ENCODE measurements at places on chromosomes 5 and 9.
A peak's percentile ranks its signal among the peaks of the same experiment; 100 is the strongest.

DNA sequence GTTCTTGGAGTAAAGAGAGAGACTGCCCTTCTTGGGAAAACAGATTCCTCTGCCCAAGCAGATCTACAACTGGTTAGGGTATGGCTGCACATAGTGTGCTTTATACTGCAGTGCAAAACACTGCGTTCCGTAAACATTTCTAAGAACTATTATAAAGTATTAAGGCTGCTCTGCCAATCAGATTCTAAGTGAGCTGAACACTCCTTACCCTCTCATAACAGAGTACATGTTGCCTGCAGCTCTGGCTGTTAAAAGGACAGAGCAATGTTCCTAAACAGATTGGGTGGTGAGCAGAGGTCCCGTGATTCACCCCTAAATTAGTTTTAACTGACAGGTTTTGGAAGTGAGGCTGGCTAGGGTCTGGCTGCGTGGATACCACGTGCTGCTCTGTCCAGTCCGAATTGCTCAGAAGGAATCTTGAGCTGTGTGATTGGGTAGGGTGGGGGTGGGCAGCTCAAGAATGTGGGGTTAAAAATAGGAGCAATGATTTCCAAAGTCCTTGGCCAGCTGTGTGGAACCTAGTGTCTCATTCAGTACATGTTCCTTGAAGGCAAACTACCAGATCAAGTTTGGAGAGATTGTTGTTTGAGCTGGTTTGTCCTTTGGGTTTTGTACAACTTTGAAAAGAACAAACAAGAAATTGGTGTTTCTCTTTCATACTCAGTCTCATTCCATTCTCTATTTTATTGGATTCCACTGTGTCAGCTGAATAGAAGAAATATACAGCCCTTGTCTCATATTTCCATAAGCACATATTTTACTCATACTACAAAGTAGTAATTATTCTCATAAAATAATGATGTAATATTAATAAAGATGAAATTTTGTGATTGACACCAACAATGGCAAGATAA lies 497.6 kb upstream of the CD180 start:
- H3K27ac ChIP-seq, result no peak overlapping the region
- DNase-seq, result no peak
- no peaks in the 10 kb centered on the region for H3K36me3 ChIP-seq
- peaks cover 4% of the 10 kb centered on the region for H3K27me3 ChIP-seq
- H3K4me1 ChIP-seq, result no peaks in the 10 kb centered on the region

GRCh38 chr5:73851471-73852181 lies 225.6 kb downstream of the ARHGEF28 start:
- no peak overlapping the region for H3K27ac ChIP-seq
- DNase-seq, result no peak
- H3K4me1 ChIP-seq, result no peaks in the 10 kb centered on the region

GRCh38 chr9:127762111-127762676 lies 16.3 kb downstream of the SH2D3C start:
- no peaks in the 10 kb centered on the region for H3K27me3 ChIP-seq
- H3K27ac ChIP-seq, result peak overlapping the region; percentile 58
- peaks cover 51% of the 10 kb centered on the region for H3K4me1 ChIP-seq
- peaks cover 46% of the 10 kb centered on the region for H3K36me3 ChIP-seq
- DNase-seq, result no peak

- DNase-seq, result no peak
- no peaks in the 10 kb centered on the region for H3K36me3 ChIP-seq
- H3K27ac ChIP-seq, result no peak overlapping the region
- H3K4me1 ChIP-seq, result no peaks in the 10 kb centered on the region
- peaks cover 6% of the 10 kb centered on the region for H3K27me3 ChIP-seq
- H3K4me3 ChIP-seq, result no peak overlapping the region
Measured at GRCh38 chr5:137325721-137326120, 173.4 kb downstream of the SPOCK1 start.

GRCh38 chr5:39376293-39376714 lies 12.0 kb upstream of the C9 start:
- peaks cover 9% of the 10 kb centered on the region for H3K27me3 ChIP-seq
- DNase-seq, result peak; percentile 17
- no peaks in the 10 kb centered on the region for H3K4me1 ChIP-seq
- no peak overlapping the region for H3K27ac ChIP-seq

DNA sequence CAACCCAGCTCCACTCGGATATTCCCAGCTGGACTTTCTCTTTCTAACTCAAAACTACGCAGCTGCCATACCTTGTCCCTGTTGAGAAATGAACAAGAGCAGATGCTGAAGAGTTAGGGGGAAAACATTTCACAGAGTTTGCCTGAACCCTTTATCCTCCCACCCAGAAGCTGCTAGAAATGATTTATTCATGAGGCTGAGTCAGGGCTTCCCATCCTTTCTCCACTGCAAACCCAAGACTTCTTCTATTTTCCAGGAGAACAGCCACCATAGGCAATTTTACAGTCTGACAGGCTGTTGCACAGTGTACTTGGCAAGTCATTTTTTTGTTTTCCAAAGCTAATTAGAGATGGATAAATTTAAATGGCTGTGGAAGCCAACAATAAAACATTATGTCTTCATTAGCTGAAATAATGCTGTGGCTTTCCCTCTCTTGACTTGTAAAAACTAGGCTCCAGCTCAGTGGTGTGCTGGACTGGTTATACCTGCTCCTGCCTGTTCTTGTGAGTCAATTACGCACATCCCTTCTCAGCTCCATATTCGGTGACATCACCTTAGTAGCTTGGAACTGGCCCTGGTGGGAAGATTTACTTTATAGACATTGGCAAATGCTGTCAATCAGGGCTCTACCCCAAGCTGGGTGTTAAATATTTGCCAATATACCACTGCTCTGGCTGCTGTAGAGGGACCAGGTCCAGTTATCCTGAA lies 71.9 kb downstream of the KIF4B start:
- no peaks in the 10 kb centered on the region for H3K36me3 ChIP-seq
- H3K4me3 ChIP-seq, result no peak overlapping the region
- H3K27ac ChIP-seq, result no peak overlapping the region

GRCh38 chr5:143992496-143992895 lies 178.0 kb downstream of the YIPF5 start:
- H3K27ac ChIP-seq, result no peak overlapping the region
- peaks cover 5% of the 10 kb centered on the region for H3K4me1 ChIP-seq
- no peaks in the 10 kb centered on the region for H3K36me3 ChIP-seq
- DNase-seq, result no peak

GRCh38 chr9:129733632-129733953 lies 19.2 kb downstream of the PTGES start:
- DNase-seq, result no peak
- H3K27me3 ChIP-seq, result peaks cover 20% of the 10 kb centered on the region
- no peak overlapping the region for H3K4me3 ChIP-seq
- H3K36me3 ChIP-seq, result no peaks in the 10 kb centered on the region

DNA sequence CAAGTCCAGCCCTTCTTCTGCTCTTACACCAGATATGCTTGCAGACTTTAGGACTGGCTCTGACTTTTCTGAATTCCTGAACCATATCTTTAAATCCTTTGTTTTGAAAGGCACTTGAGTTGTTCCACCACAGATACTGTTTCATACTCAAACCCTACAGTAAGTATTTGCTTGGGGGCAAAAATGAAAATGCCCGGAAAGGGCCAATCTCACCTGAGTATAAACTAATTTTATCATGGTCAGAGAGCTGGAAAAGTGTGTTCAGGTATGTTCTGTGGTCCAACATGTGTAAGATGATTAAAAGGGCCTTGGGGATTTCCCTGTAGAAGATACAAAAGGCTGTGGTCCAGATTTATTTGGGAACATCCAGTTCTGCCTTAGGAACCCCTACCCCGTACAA lies 225.2 kb downstream of the MAN2A1 start:
- peaks cover 4% of the 10 kb centered on the region for H3K36me3 ChIP-seq
- peaks cover 13% of the 10 kb centered on the region for H3K4me1 ChIP-seq
- H3K27ac ChIP-seq, result no peak overlapping the region

DNA sequence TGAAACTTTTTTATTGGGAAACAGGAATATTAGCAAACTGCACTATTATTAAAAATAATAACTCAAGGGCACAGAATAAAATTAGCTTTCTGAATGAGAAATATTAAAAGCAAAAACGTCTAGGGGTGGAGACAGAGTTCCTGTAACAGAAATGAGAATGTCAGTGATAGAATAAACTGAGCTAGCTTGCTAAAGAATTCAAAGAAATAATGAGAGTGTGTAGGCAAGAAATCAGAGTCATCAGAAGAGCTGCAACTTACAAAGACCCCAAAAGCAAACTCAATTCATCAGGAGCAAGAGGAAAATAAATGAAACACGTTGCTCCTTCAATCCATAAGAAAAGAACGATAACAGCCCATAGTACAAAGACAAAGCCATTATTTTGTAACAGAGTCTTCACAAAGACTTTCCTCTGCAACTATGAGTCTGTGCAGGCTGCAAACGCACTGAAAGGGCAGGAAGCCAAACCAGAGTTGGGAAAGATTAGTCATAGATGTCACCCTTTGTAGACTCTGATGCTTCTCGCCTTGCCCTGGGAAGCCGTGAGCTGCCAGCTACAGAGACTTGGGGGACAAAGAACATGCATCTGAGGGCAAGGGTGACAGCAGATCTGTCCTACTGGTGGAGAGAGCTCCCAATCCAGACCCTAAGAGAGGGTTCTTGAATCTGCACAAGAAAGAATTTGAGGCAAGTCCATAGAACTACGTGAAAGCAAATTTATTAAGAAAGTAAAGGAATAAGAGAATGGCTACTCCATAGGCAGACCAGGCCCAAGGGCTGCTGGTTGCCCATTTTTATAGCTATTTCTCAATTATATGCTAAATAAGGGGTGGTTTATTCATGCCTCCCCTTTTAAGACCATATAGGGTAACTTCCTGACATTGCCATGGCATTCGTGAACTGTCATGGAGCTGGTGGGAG lies 40.8 kb downstream of the SHC3 start:
- no peak for DNase-seq
- H3K27me3 ChIP-seq, result peaks cover 4% of the 10 kb centered on the region
- no peak overlapping the region for H3K4me3 ChIP-seq
- no peak overlapping the region for H3K27ac ChIP-seq
- no peaks in the 10 kb centered on the region for H3K4me1 ChIP-seq

DNA sequence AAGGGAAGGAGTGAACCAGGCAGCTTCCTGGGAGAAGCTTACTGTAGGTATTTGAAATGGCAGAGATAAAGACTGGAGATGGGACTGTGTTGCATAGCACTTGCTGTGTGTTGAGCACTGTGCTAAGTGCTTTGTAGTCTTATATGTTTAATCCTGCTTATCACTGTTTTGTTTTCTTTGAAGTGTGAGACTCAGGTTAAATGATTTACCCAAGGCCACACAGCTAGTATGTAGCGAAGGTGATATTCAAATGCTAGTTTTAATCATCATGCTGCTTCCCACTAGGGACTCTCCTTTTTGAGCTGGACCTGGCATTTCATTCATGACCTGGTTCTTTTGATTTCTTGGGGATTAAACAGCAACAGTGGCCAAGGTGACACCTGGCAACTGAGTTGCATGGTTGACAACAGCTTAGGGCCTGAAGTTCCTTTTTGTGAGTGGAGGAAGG lies 35.3 kb upstream of the SPRY4 start:
- H3K4me1 ChIP-seq, result peaks cover 56% of the 10 kb centered on the region
- peaks cover 6% of the 10 kb centered on the region for H3K27me3 ChIP-seq
- peaks cover 3% of the 10 kb centered on the region for H3K36me3 ChIP-seq

- H3K27me3 ChIP-seq, result peaks cover 4% of the 10 kb centered on the region
- no peak for DNase-seq
- H3K4me1 ChIP-seq, result no peaks in the 10 kb centered on the region
- no peak overlapping the region for H3K4me3 ChIP-seq
Measured at GRCh38 chr5:61734966-61735365, 402.9 kb downstream of the ZSWIM6 start.
